B cell (primary cell): ENCODE measurements at places on chromosomes 6 and 20. TPM values are rescaled to one million over a fixed set of nuclear protein-coding genes. Genes with fewer than 3 reads are reported as not detected.

CYP24A1 gene
- total RNA-seq, result not detected in 2 replicates

TRIM40 gene
- total RNA-seq, result not detected in 2 replicates

HTR1E gene
- not detected in 2 replicates for total RNA-seq

FRMD1 gene
- total RNA-seq, result not detected in 2 replicates

RAMACL gene
- total RNA-seq, result 2.7 and 3.3 TPM in 2 replicates

C20orf96 gene
- 7.5 TPM in 2 replicates for total RNA-seq

TSBP1 gene
- not detected in 2 replicates for total RNA-seq

GRM1 gene
- not detected in 2 replicates for total RNA-seq

BPIFA1 gene
- not detected in 2 replicates for total RNA-seq

RIPPLY2 gene
- total RNA-seq, result not detected in 2 replicates

LRRC1 gene
- total RNA-seq, result 8.9 and 12.1 TPM in 2 replicates

MYT1 gene
- 42.2 and 47.3 TPM in 2 replicates for total RNA-seq

DPPA5 gene
- not detected in 2 replicates for total RNA-seq

TAGAP gene
- 167 and 171 TPM in 2 replicates for total RNA-seq

KCNK5 gene
- 0.07 TPM in 1 of 2 replicates, not detected in the other for total RNA-seq

SPO11 gene
- not detected in 2 replicates for total RNA-seq

MEI4 gene
- total RNA-seq, result not detected in 2 replicates

SLC52A3 gene
- not detected in 2 replicates for total RNA-seq

GHRH gene
- total RNA-seq, result not detected in 2 replicates

TFAP2B gene
- total RNA-seq, result not detected in 2 replicates

SLPI gene
- not detected in 2 replicates for total RNA-seq

PRICKLE4 gene
- not detected in 2 replicates for total RNA-seq

RHAG gene
- total RNA-seq, result not detected in 2 replicates

SLC35D3 gene
- not detected in 2 replicates for total RNA-seq

HLA-DQB2 gene
- 109 and 112 TPM in 2 replicates for total RNA-seq

C2 gene
- 1.3 and 3.4 TPM in 2 replicates for total RNA-seq

GPX5 gene
- not detected in 2 replicates for total RNA-seq

LST1 gene
- 7.4 and 9.5 TPM in 2 replicates for total RNA-seq

LAMA4 gene
- total RNA-seq, result not detected in 2 replicates
